ENCODE measurements at places on chromosomes 7 and 10.

DNA sequence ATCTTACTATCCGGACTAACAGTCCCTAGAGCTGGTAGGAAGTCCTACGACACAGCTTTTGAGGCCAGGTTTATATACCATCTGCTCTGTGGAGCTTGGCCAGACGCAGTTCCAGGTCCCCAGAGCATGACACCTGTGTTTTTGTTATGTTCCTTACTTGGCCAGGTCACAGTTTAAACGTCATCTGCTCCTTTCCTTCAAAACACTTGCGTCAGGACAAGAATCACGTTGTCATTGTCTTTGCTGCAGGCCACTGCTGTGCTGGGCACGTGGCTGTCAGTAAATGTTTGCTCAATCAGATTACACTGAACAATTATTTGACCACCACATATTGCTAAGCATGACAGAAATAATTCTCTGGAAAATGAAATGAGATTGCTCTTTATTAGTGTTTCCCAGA, 23.9 kb downstream of the SLC18A2 start:
- DNase-seq, result no peak

DNA sequence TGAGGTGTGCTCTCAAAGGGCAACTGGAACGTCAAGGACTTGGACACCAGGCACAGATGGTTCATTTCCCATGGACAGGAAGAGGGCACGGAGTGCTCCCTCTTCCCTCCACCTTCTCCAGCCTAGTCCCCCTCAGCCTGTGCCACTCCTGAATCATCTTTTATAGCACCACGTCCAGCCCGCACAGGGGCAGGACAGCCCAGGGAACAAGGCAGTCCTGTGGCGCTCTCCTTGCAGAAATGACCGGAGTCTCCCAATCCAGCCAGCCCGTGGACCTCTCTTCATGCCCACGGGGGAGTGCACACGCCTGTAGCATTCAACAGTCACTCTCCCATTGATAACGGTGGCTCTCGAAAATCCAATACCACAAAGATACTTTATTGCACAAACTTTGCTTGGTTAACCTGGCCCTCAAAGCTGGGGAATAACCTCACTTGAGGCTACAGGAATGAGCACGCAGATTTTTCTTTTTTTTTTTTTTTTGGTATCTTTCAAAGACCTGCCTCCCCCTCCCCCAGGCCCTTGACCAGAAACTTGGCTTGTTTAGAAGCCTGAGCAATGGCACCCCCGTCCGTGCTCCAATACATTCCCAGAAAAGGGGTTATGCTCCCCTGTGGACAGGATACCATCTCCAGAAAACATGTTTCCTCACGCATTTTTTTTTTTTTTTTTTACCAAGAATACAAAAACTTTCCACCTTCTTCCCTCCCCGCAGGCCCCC, 733 bp downstream of the PRKCQ start:
- DNase-seq, result no peak

DNA sequence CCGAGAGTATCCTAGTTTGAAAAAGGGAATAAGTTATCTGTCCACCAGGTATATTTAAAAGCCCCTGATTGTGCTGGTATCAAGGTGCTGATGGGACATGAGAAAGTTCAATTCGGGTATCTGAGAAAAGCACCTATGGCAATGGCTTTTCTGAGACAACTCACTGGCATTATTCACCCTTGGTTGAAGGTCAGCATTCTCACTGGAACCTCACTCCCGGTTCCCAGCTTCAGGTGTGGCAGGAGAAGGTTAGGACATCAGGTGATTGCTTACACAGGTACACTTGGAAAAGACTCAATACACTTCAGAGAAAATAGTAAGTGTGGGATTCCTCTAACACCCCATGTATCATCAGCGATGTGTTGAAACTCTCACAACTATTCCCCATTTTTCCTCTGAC, 643.1 kb downstream of the INHBA start:
- DNase-seq, result no peak

- no peak for DNase-seq
These were observed 100.9 kb upstream of the YAE1 start for GRCh38 chr7:39465055-39465929.

DNA sequence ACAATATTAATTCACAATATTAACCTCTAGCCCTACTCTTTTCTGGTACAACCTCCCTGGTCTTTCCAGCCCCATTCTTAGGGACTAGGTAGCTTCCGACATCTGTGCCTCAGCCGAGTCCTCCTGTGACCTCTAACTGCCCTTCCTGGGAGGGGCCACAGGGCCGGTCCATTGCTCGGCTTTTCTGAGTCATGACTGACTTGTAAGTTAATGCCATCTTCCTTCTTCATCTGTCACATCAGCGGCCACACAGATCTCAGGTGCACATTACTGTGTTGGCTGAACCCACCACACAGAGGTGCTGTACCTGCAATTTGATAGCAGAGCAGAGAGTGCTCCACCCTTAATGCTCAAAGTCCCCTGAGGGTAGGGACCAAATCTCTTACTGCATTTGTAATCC, 4.1 kb upstream of the CPA4 start:
- no peak for DNase-seq

- DNase-seq, result peak; percentile 22
These were observed 226.6 kb downstream of the PAXIP1 start for GRCh38 chr7:154776350-154776749.

DNA sequence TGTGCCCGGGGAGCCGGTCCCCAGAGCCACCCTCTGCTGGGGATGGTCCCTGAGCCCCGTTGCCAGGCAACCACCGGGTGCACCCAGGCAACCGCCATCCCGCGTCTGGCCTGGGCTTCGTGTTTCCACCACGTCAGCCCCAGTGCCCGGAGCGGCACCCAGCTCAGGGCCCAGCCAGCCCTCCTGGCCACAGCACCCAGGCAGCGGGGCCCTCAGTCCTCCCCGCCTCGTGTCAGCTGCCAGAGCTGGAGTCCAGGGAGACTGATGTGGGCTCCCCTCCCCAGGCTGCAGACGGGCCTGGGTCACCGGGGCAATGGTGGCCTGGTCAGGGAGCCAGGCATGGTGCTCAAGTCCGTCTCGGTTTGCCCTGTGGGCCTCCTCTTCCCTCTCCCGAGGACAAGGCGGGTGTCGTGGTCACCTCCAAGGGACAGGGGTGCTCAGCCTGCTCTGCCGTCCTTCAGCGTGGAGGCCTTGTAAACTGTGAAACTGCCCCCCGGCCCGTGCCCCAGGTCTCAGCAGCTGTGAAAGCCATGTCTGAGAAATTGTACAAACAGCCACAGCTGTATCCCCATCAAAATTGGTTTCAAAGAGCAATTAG, 72.5 kb downstream of the MICALL2 start:
- no peak for DNase-seq

DNA sequence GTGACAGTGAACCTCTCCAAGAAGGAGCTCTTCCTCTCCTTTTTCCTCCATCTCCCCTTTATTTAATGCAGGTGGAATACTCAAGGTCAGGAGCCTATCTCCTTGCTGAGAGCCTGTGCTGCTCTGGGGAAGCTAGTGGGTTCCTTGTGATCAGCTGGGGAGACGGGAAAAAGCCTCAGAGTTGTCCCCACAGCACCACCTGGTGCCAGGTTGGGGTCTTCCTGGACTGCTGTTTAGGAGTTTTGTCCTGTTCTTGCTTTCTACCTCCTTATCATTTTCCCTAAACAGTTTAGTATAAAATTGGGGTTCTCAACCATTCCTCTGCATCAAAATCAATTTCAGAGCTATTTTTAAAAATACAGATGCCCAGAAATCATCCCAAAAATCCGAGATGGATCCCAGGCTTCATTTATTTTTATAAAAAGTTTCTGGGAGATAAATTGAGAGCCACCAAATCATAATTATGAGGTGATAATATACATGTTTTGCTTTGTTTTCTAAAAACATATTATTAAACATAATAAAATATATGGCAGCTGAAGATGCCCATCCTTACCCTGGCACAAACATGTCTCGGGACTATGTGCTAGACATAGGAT, 44.3 kb downstream of the MACC1 start:
- no peak for DNase-seq

Data from suprapubic skin (tissue), 4 donors.